HCT116 (cell line): ENCODE measurements at places on chromosomes 7 and 10.

GRCh38 chr7:8260871-8261694 lies 884 bp downstream of the ICA1 start:
- no peak for DNase-seq
- H3K27me3 ChIP-seq = no peaks in the 10 kb centered on the region
- peak overlapping the region; percentile 82 for H3K4me3 ChIP-seq

DNA sequence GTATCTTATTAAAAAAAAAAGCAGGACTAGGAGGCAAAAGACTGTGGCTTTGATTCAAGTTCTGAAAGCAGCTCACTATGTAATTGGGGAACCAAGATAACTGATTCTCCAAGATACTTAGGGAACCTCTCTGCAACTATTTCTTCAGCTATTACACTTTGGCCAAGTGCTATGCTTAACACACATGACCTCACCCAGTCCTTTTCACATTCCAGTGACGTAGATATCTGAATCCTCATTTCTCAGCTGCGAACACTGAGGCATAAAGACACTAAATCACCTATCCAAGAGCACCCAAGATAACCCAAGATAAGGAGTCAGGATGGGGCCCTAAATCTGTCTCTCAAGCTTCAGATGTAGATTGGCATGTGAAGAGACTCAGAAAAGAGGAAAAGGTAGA lies 133.6 kb downstream of the GLI3 start:
- H3K27ac ChIP-seq = no peak overlapping the region
- H3K4me3 ChIP-seq = no peak overlapping the region
- no peak for DNase-seq

GRCh38 chr7:127903892-127904669 lies 127.2 kb downstream of the LRRC4 start:
- no peaks in the 10 kb centered on the region for H3K27me3 ChIP-seq
- peaks cover 12% of the 10 kb centered on the region; the same call in 1 of the 2 replicates for H3K4me1 ChIP-seq

- no peaks in the 10 kb centered on the region for H3K4me1 ChIP-seq
- H3K27ac ChIP-seq = no peak overlapping the region
- no peaks in the 10 kb centered on the region; the same call in 1 of the 2 replicates for H3K27me3 ChIP-seq
Observed at GRCh38 chr10:76115131-76115470, 683.7 kb downstream of the LRMDA start.

DNA sequence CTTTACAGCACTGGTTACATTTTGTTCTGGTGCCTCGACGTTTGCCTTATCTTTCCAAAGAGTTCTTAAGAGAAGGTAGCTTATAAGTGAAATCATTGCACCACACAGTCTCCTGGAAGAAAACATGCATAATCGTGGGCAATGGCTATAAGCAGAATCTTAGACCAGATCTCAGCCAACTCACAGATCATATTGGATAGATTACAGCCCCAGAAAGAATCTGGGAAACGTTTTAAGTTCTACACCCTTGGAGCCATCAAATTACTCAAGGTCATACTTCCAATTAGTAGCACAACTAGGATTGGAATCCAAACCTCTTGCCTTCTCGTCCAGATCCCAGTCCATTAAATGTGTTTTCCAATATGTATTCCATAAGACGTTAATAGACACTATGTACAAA lies 8.8 kb upstream of the PDCD4 start:
- DNase-seq = no peak
- peaks cover 11% of the 10 kb centered on the region for H3K4me1 ChIP-seq
- H3K27ac ChIP-seq = no peak overlapping the region
- H3K36me3 ChIP-seq = no peaks in the 10 kb centered on the region

- no peaks in the 10 kb centered on the region for H3K27me3 ChIP-seq
- no peaks in the 10 kb centered on the region for H3K4me1 ChIP-seq
- DNase-seq = no peak
- no peaks in the 10 kb centered on the region for H3K36me3 ChIP-seq
- no peak overlapping the region for H3K4me3 ChIP-seq
- H3K27ac ChIP-seq = no peak overlapping the region
Observed at GRCh38 chr7:148964483-148965267, 63.6 kb downstream of the PDIA4 start.

DNA sequence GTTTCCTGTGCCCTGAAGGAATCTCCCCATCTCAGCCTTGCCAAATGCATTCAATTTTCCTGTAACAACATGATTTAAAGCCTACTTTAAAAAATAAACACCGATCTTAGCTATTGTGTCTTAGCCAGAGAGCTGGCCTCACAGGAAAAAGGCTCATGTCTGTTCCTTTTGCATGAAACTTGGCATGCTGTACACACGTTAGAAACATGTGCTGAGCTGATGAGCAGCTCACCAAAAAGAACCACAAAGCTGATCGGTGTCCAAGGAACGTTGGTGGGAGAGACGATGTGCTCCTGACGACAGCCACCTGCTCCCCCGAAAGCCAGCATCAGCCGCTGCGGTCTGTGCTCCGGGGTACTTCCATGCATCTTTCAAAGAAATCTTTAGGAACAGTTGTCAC lies 135.9 kb downstream of the ADARB2 start:
- no peaks in the 10 kb centered on the region for H3K4me1 ChIP-seq
- H3K27ac ChIP-seq = no peak overlapping the region
- DNase-seq = no peak
- H3K4me3 ChIP-seq = no peak overlapping the region
- 0 out of 2 replicates have a peak, but pooled peaks cover 10% of the 10 kb centered on the region for H3K27me3 ChIP-seq

DNA sequence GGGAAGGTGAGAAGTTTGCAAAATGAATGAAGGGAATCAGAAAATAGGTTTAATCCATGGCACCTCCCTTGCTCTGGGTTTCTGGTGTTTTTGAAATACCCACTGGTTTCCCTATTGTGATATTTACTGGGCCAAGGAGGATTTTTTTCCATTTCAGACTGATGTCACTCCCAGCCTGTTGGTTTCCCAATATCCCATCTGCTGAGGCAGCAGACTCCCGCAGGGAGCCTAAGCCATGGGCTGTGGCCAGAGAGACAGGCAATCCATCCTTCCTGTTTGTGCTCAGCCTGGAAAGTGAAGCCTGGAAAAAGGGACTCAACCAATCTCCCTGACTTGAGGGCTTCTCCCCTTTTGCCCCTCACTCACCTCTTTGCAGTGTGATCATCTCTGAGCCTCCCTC lies 22.8 kb downstream of the FAM107B start:
- H3K4me3 ChIP-seq = no peak overlapping the region
- peaks cover 14% of the 10 kb centered on the region; the same call in 1 of the 2 replicates for H3K27me3 ChIP-seq
- H3K4me1 ChIP-seq = no peaks in the 10 kb centered on the region
- H3K27ac ChIP-seq = no peak overlapping the region
- DNase-seq = no peak

- no peak for DNase-seq
- H3K4me1 ChIP-seq = peaks cover 41% of the 10 kb centered on the region
- no peak overlapping the region for H3K4me3 ChIP-seq
- H3K27me3 ChIP-seq = no peaks in the 10 kb centered on the region
- H3K27ac ChIP-seq = no peak overlapping the region
- H3K36me3 ChIP-seq = no peaks in the 10 kb centered on the region
Observed at GRCh38 chr10:97331153-97331703, 3.3 kb downstream of the FRAT2 start.

DNA sequence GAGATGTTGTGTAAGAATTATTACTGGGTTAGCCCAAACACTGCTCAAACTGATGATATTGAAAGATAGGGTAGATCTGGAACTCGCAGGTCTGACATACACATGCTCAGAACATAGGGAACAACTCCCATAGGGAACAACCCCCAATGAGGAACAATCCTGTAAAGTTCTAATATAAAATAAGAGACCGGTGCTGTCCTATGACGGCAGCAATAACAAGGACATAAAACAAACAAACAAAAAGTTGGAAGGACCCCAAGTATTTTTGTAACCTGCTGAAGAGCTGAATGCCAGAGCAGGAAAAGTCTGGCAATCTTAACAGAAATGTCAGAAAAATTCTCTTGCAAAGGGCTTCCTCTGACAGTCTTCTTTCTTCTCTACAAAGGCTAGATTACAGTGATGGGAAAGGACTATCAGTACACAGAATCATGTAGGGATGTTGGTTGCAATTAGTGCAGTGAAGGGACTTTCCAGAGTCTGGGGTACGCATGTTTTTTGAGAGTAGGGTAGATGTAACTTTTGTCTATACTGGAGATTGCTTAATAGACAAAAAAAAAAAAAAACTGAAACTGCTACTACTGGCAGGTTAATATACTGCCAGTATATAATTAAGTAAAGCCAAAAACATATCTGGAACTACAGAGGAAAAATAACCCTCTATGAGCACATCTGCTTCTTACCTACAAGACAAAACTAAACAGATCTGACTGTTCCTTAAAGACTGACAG lies 35.5 kb downstream of the IDE start:
- H3K27me3 ChIP-seq = no peaks in the 10 kb centered on the region
- no peak overlapping the region for H3K27ac ChIP-seq
- no peak overlapping the region for H3K4me3 ChIP-seq
- DNase-seq = no peak
- H3K4me1 ChIP-seq = no peaks in the 10 kb centered on the region

DNA sequence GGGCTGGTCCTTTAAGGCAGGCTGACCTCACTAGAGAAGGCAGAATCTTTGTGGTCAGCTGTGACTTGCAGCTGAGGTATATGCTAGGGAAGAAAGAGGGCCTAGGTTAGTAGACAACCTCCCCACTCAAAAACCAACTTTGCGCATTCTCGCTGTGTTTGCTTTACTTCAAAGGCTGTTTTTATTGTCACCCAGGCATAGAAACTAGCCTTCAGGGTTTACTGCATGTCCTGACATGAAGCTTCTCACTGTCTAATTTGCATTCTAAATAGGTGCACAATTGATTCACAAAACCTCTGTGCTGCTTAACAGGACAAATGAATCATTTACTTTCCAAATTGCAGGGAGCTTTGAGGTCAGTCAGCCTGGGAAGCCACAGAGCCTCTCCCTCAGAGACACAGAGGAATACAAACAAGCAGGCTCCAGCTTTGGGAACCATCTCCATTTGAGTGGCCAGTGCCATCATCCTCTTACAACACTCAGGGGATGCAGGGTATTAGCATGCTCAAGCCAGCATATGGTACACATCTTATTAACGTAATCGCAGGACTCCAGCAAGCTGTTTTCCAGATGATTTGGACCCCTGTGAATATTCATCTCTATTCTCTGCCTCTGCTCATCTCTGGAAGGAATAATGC lies 596.4 kb upstream of the GHITM start:
- no peak overlapping the region for H3K27ac ChIP-seq
- no peak overlapping the region for H3K4me3 ChIP-seq
- H3K36me3 ChIP-seq = no peaks in the 10 kb centered on the region
- no peaks in the 10 kb centered on the region for H3K4me1 ChIP-seq
- no peak for DNase-seq

GRCh38 chr7:1748076-1748838 lies 78.2 kb downstream of the ELFN1 start:
- peaks cover 9% of the 10 kb centered on the region; the same call in 1 of the 2 replicates for H3K4me1 ChIP-seq
- no peaks in the 10 kb centered on the region for H3K36me3 ChIP-seq
- no peaks in the 10 kb centered on the region for H3K27me3 ChIP-seq
- no peak overlapping the region for H3K27ac ChIP-seq
- no peak overlapping the region for H3K4me3 ChIP-seq
- DNase-seq = no peak
